Activated CD4-positive, alpha-beta T cell treated with anti-CD3 and anti-CD28 coated beads, Interleukin-10, Interleukin-2, amounts not matched to agents 100 ng/mL and 50 ng/mL, durations not matched to agents 16 hours and 8 hours (primary cell): ENCODE measurements at places on chromosomes 1 and 21.

- no peak for DNase-seq
These were observed 10.7 kb downstream of the SEMA6C start for GRCh38 chr1:151135433-151136385.

GRCh38 chr21:28615276-28615675 lies 377.4 kb downstream of the LTN1 start:
- no peak for DNase-seq

- DNase-seq = no peak
These were observed 50.1 kb downstream of the SSBP3 start for GRCh38 chr1:54355931-54356679.

DNA sequence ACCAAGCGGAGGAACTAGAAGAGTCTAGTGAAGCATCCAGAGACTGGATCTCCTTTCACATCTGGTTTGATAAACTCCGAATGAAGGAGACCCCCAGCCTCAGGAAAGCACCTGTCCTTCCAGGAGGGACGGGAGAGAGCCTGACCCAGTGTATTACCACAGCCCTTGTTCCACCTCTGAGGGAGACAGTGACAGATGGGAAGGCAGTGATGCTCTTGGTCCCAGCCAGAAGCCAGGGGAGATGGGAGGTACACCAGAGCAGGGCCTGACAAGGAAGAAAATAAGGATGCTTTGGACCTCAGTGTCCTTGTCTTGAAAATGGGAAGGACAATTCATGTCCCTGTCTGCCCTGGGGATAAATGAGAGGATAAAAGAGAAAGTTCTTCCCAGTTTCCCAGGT lies 3.5 kb downstream of the KLHDC7A start:
- DNase-seq = no peak

GRCh38 chr1:77929806-77930205 lies 41.4 kb downstream of the NEXN start:
- DNase-seq = no peak

DNA sequence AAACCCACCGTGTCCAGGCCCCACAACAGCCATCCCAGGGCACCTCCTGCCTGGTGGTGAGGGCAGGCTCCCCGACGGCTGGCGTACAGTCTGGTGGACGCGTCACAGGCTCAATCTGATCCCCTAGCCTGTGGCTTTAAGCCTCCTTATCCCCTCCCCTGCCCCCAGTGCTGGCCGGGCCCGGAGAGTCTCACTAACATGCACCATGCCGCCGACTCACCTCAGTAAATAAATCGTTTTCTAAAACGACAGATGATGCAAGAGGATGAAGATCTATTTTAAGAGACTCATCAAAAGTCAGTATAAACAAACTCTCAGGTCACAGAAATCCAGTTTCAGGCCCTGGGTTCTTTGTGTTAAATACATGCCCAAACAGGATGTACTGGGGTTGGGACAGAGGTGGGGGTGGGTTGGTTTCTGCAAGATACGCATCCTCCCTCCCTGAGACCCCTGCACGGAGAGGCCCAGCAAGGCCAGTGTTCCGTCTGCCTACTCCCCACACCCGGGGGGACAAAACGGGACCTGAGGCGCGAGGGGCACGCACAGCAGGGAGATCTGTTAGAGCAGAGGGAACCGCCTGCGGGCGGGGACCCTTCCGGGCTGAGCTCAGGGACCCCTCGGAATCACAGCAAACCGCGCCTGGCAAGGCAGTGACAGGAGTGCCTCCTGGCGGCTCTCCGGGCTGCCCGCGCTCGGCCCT lies 3.1 kb downstream of the PANK4 start:
- DNase-seq = peak; percentile 51

- no peak for DNase-seq
These were observed 50.7 kb downstream of the PGM1 start for GRCh38 chr1:63643926-63644325.

GRCh38 chr1:198086051-198086745 lies 70.6 kb upstream of the NEK7 start:
- no peak for DNase-seq

DNA sequence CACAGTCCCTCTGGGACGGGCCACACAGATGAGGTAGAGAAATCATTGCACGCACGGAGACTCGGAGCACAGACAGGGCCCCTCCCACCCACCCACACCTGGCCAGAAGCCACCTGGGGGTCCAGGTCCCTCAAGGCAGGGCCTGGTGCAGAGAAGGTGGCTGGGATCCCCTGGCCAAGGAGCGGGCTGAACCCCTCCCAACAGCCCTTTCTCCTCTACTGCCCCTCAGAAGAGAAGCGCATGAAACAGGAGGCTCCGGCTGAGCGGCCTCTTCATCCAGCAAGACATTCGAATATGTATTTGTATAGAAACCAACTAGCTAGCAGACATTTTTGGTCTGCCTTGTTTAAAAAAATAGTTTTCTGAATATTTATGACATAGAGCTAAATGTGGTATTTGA lies 29.0 kb downstream of the WNT9A start:
- no peak for DNase-seq

DNA sequence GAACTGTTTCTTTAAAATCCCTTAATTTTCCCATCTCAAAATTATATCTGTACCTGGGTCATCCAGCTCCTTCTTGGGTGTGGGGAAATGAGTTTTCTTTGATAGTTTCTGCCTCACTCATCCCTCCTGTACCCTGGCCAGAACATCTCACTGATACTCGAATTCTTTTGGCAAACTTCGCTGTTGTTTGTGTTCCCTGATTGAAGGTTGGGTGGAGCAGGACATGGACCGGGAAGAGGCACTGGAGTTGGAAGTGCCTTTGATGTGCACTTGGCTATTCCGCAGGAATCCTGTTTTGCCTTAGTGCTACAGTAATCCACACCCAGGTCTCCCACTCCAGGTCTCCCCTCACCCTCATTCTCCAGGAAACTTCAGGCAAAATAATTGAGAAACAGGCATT lies 11.2 kb downstream of the MINDY1 start:
- no peak for DNase-seq

DNA sequence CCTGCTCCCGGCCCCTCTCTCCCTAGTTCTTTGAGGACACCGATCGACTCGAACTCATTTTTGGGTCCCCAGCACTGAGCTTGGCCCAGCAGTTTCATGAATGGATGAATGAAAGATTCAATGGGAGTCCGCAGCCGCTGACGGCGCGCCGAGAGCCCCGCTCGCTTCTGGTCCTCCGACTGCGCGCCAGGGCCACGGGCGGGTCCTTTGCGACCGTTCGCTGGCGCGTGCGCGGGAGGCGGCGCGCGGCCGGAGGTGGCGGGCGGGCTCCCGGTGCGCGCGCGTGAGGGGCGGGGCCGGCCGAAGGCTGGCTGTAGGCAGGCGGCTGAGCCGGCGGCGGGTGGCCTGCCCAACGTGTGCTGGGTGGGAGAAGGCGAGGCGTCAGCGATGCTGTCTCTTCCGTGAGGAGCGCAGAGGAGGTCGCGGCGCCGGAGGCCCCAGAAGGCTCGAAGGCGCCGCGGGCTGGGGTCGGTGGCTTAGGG lies at the start of gene MAST2:
MAST2 (plus strand) TSS at position 314 of the 482 bp plus-strand sequence. CDS start 284 bp downstream, outside the sequence.
- DNase-seq = peak; percentile 94

- DNase-seq = no peak
These were observed 66.1 kb upstream of the RHOU start for GRCh38 chr1:228669242-228669585.

DNA sequence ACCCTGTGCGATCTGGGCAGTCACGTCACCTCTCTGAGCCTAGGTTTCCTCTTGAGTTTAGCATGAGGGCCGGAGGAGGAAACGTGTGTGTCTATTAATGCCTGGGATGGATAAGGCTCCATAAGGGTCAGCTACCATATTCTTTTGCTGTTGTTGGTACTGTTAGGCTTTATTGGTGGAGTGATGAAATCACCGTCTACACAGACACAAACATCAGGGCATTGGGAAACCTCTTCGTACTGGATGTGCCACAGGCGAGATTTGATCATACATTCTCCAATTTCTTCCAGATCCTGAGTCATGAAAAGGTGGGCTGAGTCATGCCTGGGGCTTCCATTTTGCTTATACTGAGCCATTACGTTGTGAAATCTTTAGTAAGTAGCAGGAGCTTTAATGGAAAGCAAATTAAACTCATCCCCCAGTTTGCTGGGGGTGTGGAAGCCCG lies 24.9 kb upstream of the GRHL3 start:
- no peak for DNase-seq
